Articular chondrocyte of knee joint (primary cell): ENCODE measurements at places on chromosomes 4 and X. TPM values are rescaled to one million over a fixed set of nuclear protein-coding genes. Genes with fewer than 3 reads are reported as not detected.

GPC3 gene
- not detected in 2 replicates for total RNA-seq

TGIF2LX gene
- not detected in 2 replicates for total RNA-seq

CLDN2 gene
- not detected in 2 replicates for total RNA-seq

PALLD gene
- 47.6 and 61.5 TPM in 2 replicates for total RNA-seq

FBXO8 gene
- total RNA-seq, result 32.9 and 41.2 TPM in 2 replicates

RPL9 gene
- 1,737 and 2,744 TPM in 2 replicates for total RNA-seq

MAGEA2 gene
- total RNA-seq, result not detected in 2 replicates

ADAMTS3 gene
- 5.2 and 7.6 TPM in 2 replicates for total RNA-seq

HELQ gene
- 16.7 and 24.4 TPM in 2 replicates for total RNA-seq

FAM9B gene
- not detected in 2 replicates for total RNA-seq

DCAF8L2 gene
- not detected in 2 replicates for total RNA-seq

TEX13C gene
- total RNA-seq, result not detected in 2 replicates

BTK gene
- total RNA-seq, result not detected in 2 replicates

TRO gene
- total RNA-seq, result 20.0 and 21.3 TPM in 2 replicates

HTR2C gene
- not detected in 2 replicates for total RNA-seq

CT55 gene
- not detected in 2 replicates for total RNA-seq

ZNF718 gene
- total RNA-seq, result 7.1 and 9.0 TPM in 2 replicates

GSX2 gene
- 0.43 TPM in 1 of 2 replicates, not detected in the other for total RNA-seq

CYBB gene
- not detected in 2 replicates for total RNA-seq
